ENCODE measurements at places on chromosomes 7 and 10. TPM values are rescaled to one million over a fixed set of nuclear protein-coding genes. Genes with fewer than 3 reads are reported as not detected.

DNA sequence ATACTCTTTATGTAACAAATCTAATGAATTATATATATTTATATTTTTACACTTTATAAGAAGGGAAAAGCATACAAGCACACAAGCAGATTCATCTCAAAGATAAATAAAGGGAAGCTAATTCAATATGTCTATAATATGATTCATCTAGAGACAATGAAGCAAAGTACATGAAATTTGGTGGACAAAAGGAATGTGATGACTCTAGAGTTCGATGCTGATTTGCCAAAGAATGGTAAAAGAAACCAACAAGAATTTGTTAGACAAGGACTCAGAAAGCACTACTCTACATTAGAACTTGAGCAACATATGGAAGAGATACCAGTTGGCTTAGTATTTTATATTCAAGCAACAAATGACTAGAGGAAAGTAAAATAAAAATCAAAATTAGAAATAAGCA lies 536.5 kb upstream of the TEX47 start:
- DNase-seq: no peak

GIMAP5 gene
- total RNA-seq: 10.3 TPM

OR2A42 gene
- total RNA-seq: not detected

DNA sequence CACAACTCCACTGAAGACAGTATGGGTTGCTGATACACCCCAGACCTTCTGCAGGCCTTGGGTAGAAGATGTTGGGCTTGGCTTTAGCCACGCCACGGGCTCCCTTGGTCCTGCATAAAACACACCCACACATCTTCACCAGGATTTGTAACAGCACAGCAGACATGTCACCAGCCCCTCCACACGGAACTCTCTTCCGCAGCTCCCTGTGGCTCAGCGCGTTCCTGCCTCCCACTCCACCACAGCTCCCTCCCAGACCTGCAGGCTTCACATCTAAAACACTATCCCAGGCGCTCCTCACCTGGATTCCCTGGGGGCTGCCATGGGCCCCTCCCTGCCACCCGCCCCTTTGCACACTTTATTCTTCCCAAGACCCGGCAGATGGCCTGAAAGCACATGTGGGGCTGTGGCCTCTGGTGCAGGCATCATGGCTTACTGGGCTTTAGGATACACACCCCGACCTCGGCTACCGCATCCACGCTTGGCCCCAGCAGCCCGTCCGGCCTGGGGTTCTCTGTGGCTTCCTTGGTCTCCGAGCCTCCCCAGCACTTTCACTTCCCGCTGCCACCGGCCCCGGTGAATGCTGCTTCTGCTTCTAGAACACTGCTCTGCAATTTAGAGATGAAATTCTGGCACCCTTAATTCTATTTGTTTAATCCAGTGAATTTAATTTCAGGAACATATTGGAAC lies 432.9 kb downstream of the DNAJB6 start:
- peak; percentile 8 for DNase-seq

PON1 gene
- not detected for total RNA-seq

STOX1 gene
- total RNA-seq: 6.9 TPM

JMJD1C gene
- total RNA-seq: 54.1 TPM

DNA sequence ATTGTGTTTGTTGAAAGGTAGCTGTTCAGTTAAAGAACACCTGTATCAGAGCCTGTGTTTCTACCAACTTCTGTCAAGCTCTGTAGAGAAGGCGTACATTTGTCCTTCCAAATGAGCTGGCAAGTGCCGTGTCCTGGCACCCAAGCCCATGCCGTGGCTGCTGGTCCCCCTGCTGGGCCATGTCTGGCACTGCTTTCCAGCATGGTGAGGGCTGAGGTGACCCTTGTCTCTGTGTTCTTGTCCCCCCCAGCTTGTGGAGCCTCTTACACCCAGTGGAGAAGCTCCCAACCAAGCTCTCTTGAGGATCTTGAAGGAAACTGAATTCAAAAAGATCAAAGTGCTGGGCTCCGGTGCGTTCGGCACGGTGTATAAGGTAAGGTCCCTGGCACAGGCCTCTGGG lies 154.9 kb downstream of the EGFR start:
- no peak for DNase-seq

DNA sequence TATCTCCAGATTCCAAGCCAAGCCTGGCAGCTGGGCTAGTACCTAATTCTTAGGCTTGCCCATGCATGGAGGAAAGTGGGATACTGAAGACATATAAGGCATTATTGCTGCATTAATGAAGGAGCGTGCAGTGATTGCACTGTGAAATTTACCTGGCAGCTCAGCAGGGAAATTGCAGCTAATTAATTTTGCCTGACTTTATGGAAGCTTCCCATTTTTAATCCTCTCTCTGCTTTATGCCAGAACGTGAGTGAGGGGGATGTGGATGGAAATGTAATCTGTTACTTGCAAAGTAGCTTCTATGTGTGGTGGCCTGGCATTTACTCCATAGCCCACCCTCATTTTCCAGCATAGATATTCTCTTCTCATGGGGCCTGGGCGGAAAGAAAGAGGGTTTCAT lies 134.9 kb downstream of the SH2D4B start:
- DNase-seq: no peak

GRCh38 chr7:45592230-45592991 lies 18.2 kb downstream of the ADCY1 start:
- DNase-seq: no peak

MYO3A gene
- 0.12 TPM for total RNA-seq

PTPRE gene
- total RNA-seq: 33.6 TPM

- no peak for DNase-seq
Measured at GRCh38 chr7:143279186-143280098, 5.3 kb upstream of the TMEM139 start.

DNA sequence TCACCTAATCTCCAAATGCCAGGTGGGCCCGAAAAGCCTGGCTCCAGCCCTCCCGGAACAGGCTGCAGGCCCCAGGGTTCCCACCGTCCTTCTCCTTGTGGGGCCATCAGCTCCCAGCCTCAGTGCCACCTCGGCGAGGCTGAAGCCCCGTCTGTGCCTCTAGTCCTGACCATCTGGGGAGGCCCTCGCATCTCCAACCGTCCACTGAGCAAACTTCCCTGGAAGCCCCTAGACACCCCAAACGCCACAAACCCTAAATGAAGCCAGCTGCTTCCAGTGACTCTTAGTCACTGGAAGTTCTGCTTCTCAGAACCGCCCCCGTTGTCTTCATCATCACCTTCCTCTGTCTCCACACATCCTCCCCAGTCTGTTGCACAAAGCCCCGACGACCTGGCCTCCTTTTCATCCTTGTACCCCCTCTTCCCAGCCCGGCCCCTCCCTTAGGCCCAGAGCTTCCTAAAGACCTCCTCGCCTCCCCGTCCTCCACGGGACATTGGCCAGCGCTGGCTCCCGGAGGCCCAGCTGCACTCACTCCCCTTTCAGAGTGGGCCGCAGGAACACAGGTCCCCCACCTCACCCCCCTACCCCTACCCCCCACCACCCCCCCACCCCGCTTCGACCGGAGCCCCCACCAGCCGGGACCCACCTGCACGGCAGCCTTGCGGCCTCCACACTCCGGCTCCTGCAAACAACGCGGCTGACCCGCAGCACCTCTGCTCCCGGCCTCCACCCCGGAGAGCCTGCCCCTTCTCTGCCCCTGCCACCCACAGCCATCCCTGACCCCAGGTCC lies 1.1 kb upstream of the DIP2C start:
- DNase-seq: no peak

GRCh38 chr7:117706210-117706609 lies 167.0 kb downstream of the CTTNBP2 start:
- DNase-seq: no peak

- DNase-seq: no peak
Measured at GRCh38 chr7:11829954-11830353, 2.0 kb downstream of the THSD7A start.

GRCh38 chr10:47454780-47455058 lies 29.2 kb downstream of the ANXA8 start:
- DNase-seq: no peak

SLC13A1 gene
- total RNA-seq: 0.63 TPM

- no peak for DNase-seq
Measured at GRCh38 chr10:102919992-102920739, 2.1 kb downstream of the CNNM2 start.

DNA sequence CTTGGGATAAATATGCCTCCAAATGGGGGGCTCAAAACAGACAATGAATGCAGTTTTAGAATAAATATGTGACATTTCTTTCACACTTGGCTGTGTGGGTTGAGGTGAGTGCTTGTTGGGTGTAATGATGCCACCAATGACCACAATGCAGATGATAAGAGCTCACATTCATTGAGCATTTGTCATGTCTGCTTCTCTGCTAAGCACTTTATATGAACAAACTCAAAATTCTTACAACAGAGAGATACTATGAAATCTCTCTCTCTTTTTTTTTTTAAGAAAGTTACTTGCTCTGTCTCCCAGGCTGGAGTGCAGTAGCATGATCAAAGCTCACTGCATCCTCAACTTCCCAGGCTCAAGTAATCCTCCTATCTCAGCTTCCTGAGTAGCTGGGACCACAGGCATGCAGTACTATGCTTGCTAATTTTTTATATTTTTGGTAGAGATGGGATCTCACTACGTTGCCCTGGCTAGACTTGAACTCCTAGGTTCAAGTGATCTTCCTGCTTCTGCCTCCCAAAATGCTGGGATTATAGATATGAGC lies 185.4 kb downstream of the JCAD start:
- DNase-seq: no peak

DNA sequence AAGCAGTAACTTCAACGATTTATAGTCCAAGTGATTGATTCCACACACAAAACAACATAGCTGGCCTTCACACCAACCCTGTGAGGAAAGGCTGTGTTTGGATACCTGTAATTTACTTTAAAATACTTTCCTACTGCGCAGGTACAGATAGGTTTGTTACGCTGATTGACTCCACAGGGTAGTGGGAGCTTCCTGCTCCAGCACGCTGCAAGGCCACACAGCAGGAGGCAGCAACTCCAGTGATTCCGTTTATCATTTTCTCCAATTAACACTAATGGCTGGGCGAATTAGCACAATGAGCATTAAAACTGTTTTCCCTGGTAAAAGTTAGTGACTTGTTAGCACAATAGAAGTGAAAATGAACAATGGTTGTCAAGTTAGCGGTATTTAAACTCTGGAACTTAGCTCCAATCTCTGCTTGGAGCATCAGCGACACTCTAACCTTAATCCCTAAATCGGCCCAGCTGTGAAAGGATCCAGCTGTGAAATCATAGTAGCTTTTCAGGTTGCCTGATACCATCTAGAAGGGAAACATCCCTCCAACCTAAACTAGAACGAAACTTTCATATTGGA lies 959 bp downstream of the DCLRE1C start:
- DNase-seq: no peak

DNA sequence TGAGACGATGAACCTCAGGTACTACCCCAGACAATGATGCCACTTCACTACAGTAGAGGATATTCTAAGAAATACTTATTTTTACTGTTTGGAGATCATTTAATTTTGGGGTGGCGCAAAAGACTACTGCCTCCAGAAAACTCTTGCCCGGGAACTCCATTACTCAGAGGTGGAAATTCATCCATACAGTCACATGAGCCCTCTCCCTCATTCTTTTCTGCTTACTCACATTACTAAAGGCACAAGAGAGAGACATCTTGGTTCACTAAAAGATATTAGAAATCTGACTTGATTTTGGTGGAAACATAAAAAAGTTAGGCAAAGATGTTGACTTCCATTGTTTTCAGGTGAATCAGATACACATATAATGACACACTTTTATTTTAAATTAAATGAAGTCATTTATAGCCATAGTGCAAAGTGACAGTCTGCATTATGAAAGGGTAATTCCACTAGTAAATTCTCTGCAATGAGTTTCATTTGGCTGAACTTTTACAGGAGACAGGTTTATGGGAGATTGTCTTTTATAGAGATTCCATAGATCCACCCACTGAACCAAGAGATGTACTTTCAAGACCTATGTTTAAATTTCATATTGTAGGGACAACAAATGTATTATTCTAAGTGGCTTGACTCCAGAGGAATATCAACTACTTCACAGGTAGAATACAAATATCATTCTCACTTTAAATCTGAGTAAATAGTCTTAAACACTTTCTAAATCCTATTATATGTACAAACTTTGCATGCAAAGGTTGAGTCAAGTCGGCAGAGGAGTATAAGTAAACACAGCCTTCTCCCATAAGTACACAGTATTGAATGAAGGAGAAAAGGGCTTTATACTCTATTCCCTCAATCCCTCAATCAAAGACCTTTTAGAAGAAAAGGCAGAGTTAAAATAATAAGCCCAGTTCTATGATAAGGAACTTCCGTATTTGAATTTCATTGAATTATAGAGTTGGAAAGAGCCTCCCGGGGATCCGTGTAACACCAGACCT lies 18.8 kb downstream of the NEBL start:
- DNase-seq: no peak

DNA sequence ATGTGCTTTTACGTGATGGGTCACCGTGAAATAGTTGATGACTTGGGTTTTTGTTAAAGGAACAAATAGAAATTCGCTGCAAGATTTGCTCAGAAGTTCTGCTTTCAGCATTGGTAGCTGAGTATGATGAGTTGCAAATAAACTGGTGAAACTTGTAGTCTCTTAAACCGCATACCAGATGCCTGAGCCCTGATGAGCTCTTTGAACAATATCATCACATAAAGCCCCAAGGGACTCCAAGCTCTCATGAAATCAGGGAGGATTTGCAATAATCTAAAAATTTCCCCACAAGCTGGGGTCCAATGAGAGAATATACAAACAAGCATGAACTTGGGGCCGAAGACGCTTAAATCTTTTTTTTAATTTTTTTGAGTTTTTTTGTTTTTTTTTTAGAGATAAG lies 312.4 kb downstream of the CALN1 start:
- DNase-seq: no peak

ZNF248 gene
- 11.6 TPM for total RNA-seq

DNA sequence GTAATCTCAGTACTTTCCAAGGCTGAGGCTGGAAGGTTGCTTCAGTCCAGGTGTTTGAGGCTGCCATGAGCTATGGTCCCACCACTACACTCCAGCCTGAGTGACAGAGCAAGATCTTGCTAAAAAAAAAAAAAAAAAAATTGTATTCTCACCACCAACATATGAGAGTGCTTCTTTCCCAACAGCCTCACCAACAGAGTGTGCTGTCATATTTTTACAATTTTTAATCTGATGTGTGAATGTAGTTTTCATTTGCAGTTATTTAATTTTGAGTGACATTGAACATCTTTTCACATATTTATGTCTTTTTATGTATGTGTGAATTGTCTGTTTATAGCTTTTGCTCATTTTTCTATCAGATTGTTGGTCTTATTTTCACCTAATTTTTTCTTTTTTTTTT lies 35.2 kb downstream of the MYO1G start:
- no peak for DNase-seq

DNA sequence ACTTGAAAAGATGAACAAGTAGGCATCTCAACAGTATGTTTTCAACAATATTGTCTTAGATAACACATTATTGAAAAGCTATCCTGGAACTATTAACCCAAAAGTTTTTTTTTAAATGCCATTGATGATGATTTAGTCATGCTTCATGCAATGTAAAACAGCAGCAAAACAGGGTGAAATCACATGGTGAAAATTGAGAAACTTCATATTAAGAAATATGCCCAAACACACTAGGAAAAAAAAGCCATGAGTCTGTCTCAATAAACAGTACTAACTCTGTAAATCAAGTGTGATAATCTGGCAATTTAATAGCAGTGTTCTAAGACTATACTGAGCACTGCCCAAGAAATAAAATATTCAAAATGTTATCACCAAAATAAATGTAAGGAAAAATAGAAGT lies 613.1 kb downstream of the KCNMA1 start:
- no peak for DNase-seq
